ENCODE measurements at places on chromosomes 12 and 14.

DNA sequence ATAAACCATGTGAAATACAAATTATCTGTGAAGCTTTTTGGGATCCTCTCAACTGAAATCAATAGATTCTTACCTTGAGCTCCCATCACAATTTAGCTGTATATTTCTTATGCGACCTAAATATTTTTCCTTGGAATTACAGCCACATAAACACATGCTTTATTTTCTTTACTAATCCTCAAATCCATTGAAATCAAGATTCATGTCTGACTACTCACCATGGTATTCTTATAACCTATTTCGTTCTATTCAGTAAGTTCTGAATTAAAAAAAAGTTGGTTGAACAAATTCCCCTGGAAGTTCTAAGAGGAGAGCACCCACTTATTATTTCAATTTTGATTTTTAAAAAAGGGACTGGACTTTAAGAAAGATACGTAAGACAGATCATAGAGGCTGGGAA, 292.1 kb upstream of the ATP2B1 start:
- no peak for DNase-seq

DNA sequence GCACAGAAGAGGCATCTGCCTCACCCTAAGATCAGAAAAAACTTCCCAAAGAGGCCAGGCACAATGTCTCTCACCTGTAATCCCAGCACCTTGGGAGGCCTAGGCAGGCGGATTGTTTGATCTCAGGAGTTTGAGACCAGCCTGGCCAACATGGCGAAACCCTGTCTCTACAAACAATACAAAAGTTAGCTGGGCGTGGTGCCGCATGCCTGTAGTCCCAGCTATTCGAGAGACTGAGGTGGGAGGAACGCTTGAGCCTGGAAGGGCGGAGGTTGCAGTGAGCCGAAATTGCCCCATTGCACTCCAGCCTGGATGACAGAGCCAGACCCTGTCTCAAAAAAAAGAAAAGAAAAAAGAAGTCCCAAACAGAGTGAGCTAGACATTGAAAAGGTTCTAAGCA, 4.5 kb downstream of the ZBTB1 start:
- DNase-seq, result no peak

DNA sequence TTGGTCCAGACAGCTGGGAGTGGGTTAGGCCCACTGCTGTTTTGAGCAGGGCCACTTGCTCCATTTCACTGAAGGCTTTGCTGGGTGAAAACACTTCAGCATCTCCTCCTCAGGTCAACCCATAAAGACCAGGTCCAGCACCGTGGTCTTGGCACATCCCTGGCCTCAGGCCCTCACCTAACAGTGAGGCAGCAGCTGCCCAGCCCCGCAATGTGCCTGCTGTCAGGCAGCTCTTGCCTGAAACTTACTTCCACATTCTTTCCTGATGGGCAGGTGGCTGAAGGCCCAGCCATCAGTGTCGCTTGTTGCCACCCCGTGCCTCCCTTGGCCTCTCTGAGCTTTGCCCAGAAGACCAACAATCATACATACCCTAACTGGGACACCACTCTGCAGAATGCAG, 54.4 kb downstream of the ANAPC7 start:
- no peak for DNase-seq

DNA sequence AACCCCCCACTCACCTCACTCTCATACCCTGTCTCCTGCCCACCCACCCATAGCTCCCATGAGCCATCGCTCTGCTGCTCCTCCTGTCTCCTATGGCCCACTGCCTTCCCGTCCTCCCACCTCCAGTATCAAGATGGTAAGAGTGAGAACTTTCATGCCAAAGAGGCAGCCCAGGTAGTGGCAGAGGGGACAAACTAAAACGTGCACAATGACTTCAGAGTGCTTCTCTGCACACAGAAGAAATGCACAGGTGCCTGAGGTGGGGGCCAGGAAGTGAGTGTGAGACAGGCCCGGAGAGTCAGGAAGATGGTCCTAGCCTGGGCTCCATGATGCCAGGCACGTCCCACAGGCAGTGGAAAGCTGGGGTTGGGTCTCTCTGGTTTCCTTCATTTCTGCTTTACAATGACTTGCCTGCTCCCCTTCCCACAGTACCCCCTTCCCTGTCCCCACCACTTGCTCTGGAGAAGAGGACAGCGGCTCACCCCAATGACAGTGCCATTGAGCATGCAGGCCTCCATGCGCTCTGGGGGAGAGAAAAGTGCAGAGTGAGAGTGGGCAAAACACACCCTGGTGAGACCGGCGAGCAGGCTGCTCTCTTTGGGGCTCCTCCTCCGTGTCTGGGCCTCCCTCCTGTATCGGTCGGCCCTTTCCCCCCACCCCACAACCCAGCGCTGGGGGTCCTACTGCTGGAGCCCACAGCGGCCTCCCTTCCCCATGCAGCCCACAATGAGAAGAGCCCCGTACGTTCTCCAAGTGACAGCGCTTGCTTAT, 22.8 kb upstream of the ANO2 start:
- DNase-seq, result no peak

DNA sequence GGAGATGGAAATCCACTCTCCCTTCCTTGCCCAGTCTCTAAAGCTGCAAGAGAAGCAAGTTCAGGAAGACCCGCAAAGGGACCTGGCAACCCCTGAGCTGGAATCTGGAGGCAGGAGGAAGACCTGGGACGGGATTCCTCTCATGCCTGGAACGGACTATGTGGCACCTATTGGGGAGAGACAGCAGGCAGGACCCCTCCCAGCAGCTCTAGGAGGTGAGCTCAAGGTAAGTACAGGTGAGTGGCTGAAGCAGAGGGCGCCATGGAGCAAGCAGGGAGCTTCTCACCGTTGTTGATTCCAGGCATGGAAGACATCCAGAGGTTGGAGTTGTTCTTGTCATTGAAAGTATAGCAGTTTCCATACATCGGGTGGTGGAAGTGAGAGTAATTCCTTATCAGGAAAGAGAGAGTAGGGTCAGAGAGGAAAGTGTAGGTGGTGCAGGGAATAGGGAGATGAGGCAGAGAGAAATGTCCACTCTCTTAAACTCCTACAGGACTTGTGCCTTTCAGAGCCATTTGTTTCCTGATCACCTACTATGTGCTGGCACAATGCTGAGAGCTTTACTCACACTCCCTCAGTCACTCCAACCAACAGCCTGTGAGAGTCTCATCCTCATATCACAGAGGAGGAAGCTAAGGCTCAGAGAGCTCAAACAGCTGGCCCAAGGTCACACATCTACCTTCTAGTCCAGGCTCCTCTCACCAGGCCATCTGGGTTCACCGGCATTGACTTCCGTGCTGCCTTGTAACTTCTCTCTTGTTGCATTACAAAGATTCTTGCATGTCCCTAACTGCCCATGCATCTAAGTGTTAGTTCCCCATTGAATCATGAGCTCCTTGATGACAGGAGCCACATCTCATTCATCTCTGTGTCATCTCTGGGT, 13.9 kb upstream of the TNFRSF1A start:
- no peak for DNase-seq

DNA sequence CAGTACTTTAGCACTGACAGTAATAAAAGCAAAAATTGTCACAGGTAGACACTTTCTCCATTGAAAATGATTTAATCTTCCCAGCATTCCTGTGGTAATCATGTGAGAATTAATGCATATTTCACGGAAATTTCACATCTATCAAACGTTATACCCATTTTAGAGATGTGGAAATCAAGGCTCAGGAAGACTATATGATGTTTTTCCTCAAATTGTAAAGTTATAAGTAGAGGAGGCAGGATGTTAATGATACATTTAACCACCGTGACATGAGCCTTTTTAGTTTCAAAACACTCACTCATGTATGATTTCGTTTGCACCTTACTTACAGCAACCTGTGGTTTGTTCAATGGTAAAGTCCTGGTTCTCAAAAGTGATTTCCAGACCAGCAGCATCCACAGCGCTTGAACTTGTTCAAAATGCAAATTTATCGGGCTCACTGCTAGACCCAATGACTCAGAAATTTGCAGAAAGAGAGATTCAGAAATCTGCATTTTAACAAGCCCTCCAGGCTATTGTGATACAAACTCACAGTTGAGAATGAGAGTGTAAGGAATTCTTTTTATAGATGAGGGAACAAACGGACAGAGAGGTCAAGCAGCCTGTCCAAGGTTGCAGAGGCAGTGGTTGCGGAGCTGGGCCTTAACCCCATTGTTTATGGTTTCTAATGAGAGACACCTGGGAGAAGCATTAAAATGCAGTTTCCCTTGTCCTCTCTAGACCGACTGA, 654.8 kb upstream of the TBX3 start:
- DNase-seq, result no peak

DNA sequence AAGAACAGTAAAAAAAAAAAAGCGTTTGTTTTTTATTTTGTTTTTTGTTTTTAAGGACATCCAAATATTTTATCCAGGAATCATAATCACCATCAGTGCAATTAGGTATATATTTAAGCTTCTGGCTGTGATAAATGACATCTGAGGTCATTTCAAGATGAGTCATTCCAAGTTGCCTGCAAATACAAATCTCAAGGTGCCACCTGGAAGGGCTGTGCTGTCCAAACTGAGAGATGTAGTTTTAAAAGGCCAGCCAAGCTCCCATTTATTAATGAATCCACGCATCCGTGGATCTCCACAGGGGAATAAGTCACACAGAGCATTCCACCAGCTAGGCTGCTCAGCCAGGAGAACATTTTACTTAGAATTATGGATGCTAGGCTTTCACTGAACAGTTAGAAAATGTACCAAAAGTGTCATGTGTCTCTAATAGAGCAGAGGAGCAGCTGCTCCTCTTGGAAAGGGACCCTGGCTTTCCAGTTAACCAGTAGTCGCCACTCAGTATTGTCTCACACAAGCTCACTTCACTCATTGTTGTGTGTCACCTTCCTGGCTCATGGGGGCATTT, 1151.4 kb upstream of the TMEM132C start:
- DNase-seq, result no peak

GRCh38 chr14:56515739-56516138, 63.9 kb upstream of the TMEM260 start:
- no peak for DNase-seq

DNA sequence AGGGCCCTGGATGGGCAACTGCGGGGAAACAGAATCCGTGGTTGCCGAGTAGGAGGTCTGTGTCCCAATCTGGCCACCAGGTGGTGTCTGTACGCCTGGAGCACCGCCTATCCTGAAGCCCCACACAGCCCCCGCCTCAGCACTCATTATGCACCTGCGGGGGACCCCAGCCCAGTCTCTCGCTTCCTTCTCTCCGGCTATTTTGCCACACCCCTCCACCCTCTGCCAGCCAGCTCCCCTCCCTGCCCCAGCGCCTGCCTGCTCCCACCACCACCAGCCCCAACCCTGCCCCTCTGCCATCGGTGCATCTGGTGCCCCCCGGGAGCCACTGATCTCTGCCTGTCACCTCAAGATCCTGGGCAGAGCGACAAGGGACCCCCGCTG, 2.2 kb upstream of the NXPH4 start:
- DNase-seq, result peak; percentile 46

- peak; percentile 5 for DNase-seq
Observed at GRCh38 chr12:95548539-95549391, 2.5 kb downstream of the USP44 start.

- no peak for DNase-seq
Observed at GRCh38 chr12:68048648-68049297, 59.5 kb downstream of the IFNG-AS1 start.

GRCh38 chr12:91249054-91249453, 66.4 kb upstream of the DCN start:
- DNase-seq, result no peak

- no peak for DNase-seq
Observed at GRCh38 chr12:12722435-12723148, 5.4 kb downstream of the CDKN1B start.

DNA sequence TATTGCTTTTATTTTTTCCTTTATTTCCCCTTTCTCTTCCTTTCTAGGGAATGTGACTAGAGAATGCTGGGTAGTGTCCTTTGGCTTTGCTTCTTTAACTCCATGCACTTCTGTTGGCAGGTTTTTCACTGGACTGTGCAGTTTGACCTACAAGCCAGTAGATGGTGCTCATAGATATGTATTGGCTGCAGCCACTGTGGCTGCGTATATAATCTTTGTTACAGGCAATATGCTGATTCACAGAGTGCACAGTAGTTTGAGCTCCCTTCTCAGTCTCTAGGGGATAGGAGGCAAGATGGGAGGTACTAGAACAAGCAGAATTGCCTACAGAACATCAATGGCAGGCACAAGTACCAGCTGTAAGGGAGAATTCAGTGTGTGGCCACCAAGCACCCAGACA, 503.5 kb downstream of the LRFN5 start:
- DNase-seq, result no peak

DNA sequence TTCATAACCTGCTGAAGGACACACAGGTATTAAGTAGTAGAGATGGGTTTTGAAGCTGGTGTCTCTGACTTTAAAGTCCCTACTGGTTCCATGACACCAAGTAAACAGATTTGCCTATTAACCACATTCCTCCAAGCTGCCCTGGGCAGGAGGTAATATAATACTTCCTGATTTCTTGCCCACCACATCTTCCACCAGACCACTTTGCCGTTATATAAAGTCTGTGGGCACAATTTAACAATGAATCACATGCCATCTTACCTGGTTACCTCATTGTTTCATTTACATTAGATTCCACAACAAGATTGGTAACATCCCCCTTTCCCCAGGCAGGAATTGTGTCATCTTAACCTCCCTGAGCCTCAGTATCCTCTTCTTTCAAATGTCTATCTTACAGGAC, 900 bp upstream of the LRRC23 start:
- DNase-seq, result no peak

- DNase-seq, result no peak
Observed at GRCh38 chr12:68487721-68488309, 122.9 kb upstream of the RAP1B start.

- no peak for DNase-seq
Observed at GRCh38 chr12:57535764-57536596, 11.0 kb downstream of the DCTN2 start.

Measured in activated CD4-positive, CD25-positive, alpha-beta regulatory T cell (primary cell).